Spinal cord (tissue), 10 donors: ENCODE measurements at places on chromosomes 2 and 18. TPM values are rescaled to one million over a fixed set of nuclear protein-coding genes. Genes with fewer than 3 reads are reported as not detected.

GRCh38 chr2:43467891-43468290 is 127.9 kb downstream of the THADA start:
- DNase-seq = no peak

DNA sequence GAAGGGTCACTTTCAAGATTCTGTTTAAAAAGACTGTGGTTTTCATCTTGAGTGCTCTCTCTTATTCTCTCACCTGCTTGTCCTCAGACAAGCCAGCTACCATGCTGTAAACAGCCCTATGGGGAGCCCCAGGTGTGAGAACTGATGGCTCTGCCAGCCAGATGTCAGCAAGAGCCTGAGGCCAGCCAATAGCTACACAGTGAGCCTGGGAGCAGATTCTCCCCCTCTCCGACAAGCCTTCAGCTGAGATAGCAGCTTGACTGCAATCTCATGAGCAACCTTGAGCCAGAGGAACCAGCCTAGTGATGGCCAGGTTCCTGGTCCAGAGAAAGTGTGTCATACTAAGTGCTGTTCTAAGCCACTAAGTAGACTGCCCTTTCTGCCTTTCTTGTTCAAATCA is 272.1 kb downstream of the NAPG start:
- no peak for DNase-seq

- no peak for DNase-seq
These were observed 42.7 kb upstream of the IL1RL1 start for GRCh38 chr2:102268510-102269199.

GRCh38 chr18:50695431-50696176 is 124.2 kb downstream of the MRO start:
- DNase-seq = no peak

- no peak for DNase-seq
These were observed 42.4 kb downstream of the MRPS5 start for GRCh38 chr2:95079199-95079683.

DNA sequence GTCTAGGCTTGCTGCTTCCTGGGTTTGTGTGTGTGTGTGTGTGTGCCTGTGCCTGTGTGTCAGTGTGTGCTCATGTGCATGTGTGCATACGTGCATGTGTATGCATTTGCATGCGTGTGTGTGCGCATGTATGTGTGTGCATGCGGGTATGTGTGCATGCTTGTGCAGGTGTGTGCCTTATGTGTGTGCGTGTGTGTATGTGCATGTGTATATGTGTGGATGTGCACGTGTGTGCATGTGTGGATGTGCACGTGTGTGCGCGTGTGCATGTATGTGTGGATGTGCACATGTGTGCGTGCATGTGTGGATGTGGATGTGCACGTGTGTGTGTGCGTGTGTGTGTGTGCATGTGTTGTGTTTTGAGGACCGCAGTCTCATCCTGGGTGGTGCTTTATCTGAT is 42.8 kb downstream of the LPIN1 start:
- DNase-seq = no peak

GRCh38 chr2:100222844-100223243 is 80.5 kb upstream of the AFF3 start:
- no peak for DNase-seq

DNA sequence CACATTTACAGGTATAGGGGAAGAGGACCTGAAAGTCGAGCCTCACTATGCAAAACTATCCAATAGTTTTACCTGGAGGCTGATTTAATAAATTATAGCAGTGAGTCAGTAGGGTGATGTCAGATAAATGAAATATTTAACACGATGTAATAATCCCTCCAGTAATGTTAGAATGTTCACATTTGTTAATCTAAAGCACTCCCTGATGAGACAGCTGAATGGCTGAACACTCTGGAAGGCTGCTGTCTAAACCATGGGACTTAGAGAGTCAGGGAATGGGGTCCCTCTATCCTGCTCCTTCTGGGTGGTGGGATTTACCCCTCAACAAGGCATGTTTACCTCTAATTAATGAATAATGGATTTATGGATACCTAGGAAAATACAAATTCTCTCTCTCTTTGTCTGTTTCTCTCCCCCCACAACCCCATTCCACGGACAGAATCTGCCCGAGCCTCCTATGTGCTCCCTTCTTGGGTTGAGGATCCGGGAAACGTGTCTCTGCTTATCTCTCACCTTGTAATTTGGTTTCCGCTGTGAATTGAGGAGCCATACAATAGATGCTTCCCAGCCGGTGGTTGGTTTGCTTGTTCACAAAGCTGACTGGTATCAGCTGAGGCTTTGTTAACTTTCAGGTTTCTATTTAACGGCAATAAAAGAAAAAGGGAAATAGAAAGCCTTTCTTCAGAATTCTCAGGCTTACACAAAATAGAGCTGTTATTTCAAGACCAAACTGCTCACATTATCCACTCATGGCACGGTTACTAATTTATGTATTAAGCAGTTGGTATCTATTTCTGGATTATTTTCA is 25.9 kb downstream of the LRRC30 start:
- DNase-seq = peak; percentile 69

DNA sequence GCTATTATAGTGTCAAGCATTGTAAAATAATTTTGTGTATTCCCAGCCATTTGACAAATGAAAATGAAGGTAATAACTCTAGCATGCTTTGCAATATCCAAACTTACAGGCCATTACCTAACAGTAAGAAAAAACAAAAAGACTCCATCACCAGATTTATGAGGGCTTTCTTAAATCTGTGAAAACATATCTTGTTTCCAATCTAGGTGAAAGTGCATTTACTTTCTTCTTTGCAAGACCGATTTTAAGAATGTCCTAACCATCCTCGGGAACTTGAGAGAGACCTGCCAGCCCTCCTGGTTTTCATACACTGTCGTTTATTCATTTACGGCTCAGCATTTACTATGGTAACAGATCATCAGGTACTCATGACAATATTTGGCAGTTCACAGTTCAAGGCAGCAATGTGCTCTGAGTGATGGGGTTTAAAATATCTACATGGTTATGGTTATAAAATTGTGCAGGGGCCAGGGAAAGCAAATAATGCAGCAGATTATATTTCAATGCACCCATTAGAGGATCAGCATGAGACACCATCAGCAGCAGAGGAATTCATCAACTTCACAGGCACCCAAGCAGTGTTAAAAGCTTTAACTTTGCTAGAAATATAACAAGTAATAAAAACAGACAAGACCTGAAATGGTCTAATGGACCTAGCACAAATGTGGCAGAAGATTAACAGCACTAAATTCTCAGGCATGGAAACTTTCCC is 34.4 kb upstream of the PARD3B start:
- DNase-seq = no peak

The PPM1B gene
- 72.3 TPM for total RNA-seq

- DNase-seq = no peak
These were observed 119.2 kb downstream of the VAPA start for GRCh38 chr18:10033016-10033399.

The SERPINB12 gene
- not detected for total RNA-seq

The ANKAR gene
- total RNA-seq = 22.7 TPM

GRCh38 chr2:8558096-8558495 is 123.8 kb upstream of the ID2 start:
- DNase-seq = no peak

- no peak for DNase-seq
These were observed 621.3 kb downstream of the XIRP2 start for GRCh38 chr2:167509586-167509985.

DNA sequence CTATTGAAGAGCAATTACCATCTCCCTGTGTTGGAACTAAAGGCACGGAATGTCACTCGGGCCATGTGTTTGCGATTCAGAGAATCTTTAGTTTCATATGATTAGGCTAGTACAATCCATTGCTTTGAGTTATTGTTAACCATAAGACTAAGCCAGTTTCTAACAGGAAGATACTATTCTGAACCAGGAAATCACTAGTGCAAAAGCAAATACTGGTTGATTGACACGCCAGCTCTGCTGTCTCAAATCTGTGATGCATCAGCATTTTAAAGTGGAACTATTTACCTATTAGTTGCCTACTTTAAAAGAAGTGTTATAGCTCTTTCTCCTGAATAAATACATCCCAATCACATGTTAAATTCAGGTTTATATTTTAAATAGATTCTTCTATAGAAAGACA is 61.9 kb downstream of the AFTPH start:
- no peak for DNase-seq

DNA sequence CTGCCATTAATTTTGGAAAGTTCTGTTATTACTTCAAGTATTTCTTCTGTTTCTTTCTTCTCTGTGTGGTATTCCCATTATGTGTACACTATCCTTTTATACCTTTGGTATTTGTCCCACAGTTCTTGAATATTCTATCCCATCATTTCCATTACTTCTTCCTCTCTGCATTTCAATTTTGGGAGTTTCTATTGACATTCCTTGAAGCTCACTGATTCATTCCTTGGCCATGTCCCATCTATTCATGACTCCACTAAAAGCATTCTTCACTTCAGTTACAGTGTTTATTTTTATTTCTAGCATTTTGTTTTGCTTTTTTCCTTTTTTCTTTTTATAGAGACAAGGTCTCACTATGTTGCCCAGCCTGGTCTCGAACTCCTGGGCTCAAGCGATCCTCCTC is 30.3 kb downstream of the PROC start:
- no peak for DNase-seq

DNA sequence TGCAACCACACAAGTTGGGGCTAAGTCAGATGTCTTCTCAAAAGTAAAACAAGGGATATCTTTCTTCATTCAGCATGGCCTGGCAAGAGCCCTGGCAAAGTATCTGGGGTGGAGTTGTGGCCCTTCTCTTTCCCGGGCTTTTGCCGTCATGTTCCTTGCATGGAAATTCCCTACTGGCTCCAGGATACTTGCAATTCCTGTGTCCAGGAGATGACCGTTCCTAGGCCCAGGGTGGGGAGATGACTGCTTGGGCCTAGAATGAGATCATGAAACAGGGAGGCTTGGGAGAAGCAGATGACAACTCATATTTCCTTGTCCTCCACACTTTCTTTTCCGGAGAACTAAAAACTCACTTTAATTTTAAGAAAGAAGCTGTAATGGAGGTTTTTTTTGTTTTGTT is 60.9 kb downstream of the TGIF1 start:
- no peak for DNase-seq

DNA sequence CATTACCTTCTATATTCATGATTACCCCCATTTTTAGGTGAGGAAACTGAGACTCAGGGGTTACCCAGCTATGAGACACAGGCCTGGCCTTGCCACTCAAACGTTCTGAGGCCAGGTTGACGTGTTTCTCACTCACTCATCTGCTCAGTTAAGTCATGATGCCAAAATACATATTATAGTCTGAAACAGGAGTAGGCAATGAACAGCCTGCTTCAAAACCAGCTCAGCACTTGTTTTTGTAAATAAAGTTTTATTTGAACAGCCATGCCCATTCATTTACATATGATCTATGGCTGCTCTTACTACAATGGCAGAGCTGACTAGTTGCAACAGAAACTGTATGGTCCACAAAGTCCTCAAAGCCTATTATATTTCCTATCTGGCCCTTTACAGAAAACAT is 74.1 kb upstream of the SMAD2 start:
- DNase-seq = no peak

- no peak for DNase-seq
These were observed 40.0 kb downstream of the NAPG start for GRCh38 chr18:10565835-10566234.

The CRYBA2 gene
- not detected for total RNA-seq

DNA sequence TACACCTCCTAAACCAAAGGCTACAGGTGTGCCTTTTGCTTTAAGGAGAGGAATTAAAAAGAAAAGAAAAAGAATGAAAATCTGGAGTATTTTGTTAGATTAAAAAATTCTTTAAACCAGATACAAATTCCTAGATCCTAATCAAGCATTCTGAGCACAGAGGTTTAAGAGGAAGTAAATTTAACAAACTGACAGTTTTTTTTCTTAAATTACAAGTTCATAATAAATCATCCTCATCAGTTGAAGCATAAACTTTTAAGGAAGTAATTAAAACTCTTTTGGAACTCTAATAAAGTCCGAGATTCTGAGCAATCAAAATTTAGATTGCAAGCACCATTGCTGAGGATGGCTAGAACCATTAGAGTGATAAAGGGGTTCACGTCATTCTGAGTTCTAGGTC is 75.1 kb downstream of the POLE4 start:
- DNase-seq = no peak

GRCh38 chr2:99431587-99432275 is 58.1 kb downstream of the REV1 start:
- no peak for DNase-seq

- DNase-seq = no peak
These were observed 99.8 kb downstream of the EN1 start for GRCh38 chr2:118747637-118748036.

DNA sequence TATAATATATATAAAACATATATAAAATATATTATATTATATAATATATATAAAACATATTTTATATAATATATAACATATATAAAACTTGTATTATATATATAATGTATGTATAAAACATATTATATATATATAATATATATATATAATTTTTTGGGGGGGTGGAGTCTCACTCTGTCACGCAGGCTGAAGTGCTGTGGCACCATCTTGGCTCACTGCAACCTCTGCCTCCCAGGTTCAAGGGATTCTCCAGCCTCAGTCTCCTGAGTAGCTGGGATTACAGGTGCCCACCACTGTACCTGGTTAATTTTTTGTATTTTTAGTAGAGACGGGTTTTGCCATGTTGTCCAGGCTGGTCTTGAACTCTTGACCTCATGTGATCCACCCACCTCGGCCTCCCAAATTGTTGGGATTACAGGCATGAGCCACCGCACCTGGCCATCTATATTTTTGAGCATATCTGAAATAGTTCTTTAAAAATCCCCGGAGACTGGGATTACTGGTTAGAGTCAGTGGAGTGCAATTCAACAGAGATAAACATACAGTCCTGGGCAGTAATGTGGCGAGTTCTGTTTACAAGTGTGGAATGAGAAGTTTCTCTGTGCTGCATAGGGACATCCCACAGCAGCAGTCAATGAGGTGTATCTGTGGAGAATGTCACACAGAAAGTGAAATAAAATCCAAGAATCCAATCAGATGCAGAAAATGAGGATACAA is 208.4 kb downstream of the MYCN start:
- DNase-seq = peak; percentile 22

DNA sequence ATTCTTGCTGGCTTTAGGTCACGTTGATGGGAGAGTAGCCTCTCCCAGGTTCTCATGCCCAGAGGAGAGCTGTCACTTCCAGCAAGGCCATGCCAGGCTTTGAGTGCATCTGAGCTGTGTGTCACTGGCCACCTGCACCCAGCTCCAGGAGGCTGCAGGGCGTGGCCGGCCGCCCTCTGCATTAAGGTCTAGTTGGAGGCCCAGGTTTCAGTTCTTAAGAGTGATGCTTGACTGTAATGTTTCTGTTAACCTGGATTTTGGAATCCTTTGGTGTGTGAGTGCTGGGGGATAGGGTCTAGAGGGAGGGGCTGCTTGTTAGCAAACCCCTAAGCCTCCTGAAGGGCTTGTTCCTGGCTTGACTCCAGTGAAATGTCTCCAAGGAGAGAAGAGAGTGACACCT is 140.1 kb downstream of the ACOXL start:
- no peak for DNase-seq

DNA sequence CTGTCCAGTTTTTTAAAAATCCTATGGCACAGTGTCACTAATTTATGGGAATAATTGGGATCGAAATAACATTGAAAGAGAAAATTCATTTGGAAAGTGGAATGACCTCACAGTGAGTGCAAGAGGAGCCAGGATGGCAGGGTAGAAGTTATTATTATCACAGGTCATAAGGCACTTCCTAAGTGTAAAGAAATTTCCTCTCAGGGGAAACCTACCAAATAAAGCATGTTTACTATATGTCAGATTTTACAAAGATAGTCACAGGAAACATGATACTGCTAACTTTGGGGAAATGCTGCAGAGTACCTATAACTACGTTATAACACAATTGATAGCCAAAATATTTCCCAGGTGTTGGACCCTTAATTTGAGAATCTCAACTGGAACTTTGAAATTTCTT is 226.3 kb upstream of the SMAD7 start:
- DNase-seq = no peak

The LRP2 gene
- 3.8 TPM for total RNA-seq

- DNase-seq = no peak
These were observed 5.8 kb downstream of the DCDC2C start for GRCh38 chr2:3709225-3709624.

The GPR39 gene
- total RNA-seq = 0.72 TPM
